SHP77 (cell line): ENCODE measurements at places on chromosomes 5 and 9.

DNA sequence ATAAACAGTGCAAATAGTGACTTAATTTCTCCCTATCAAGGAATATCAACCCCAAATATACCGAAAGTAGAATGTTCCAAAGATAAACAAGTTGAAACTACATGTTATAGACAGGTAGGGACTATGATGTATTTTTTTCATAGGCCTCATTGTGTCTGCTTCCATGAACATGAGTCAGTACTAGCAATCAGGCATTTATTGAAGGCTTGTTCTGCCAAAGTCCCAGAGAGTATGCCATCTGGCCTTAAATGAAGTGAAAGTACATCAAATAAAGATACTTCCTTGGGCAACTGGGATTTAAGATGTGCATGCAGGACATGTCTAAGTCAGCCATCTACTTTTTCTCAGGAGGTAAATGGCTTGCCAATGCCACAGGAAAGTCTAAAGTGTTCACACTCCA is 6.5 kb downstream of the GHR start:
- DNase-seq = no peak

DNA sequence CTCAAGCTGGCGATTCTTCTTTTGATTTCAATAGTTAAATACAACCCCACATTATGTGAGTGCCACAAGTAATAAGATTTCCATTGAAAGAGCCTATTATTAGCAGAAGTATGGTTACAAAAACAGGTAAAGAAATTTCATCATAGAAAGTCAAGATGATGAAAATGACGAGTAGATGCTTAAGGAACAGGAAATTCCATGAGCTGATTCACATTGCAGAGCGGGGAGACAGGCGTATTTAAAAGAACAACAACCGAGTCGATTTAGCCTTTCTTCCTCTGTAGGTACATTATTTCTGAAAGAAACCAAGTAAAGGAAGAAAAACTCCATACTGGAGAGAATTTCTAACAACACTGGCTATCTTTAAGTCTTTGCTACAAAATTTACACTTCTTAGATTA is 310.4 kb downstream of the SLF1 start:
- DNase-seq = no peak

DNA sequence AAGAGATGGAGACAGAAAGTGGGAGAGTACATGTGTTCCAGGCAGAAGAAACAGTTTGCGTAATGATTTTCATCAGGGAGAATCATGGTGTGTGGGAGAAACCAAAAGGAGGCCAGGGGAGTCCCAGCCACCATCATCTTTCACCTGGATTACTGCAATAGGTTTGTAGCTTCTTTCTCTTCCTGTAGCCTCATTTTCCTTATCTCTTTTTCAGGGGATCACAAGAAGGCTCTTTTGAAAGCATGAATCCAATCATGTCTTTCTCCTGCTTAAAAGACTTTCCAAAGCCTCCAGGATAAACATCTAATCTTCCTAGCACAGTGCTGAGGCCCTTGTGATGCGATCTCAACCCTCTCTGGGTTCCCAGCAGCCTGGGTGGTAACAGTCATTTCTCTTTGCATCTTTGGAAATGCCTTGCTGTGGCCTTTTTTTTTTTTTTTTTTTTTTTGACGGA is 10.3 kb upstream of the GPBP1 start:
- DNase-seq = no peak

- DNase-seq = peak; percentile 89
Observed at GRCh38 chr5:82396871-82397514, 118.8 kb upstream of the RPS23 start.

GRCh38 chr5:159797261-159797970 is 118.9 kb upstream of the ADRA1B start:
- DNase-seq = no peak

DNA sequence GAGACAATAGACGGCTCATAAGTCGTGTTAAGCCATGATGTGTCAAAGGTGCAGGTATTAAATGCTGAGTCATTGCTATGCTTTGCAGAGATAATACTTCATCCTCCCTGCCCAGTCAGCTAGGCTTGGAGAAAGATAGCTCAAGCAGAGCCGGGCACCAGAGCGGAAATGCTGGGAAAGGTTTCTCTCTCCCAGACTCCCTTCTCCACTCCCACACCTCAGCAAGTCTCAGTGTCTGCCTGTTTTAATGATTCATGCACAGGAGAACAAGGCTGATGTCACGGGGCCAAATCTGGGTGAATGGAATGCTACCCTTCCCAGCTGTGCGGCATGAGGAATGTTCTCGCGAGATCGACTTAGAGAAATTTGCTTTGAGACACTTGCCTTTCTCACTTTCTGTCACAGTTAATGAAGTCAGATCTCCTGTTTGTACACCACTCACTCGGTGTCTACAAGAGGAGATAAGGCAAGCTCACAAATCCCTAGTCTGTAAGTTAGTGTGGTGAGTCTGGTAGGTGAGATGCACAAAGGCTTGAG is 204.4 kb downstream of the EFNA5 start:
- peak; percentile 39 for DNase-seq

DNA sequence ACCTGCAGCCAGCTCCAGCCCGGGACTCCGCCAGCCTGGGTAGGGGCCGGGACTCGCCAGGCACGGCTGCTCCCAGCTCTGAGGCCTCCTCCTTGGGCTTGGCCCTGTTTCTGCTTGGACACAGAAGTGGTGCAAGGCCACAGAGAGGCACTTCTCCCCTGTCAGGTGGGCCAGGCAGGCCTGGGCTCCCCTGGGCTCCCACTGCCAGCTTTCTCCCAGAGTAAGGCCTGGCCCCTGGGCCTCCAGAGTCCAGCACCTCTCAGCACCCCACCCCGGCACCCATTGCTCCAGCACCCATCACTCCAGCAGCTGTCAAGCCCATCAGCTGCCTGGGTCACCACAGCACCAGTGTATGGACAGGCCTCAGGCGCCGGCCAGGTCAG is 71.1 kb upstream of the LRRTM2 start:
- no peak for DNase-seq

DNA sequence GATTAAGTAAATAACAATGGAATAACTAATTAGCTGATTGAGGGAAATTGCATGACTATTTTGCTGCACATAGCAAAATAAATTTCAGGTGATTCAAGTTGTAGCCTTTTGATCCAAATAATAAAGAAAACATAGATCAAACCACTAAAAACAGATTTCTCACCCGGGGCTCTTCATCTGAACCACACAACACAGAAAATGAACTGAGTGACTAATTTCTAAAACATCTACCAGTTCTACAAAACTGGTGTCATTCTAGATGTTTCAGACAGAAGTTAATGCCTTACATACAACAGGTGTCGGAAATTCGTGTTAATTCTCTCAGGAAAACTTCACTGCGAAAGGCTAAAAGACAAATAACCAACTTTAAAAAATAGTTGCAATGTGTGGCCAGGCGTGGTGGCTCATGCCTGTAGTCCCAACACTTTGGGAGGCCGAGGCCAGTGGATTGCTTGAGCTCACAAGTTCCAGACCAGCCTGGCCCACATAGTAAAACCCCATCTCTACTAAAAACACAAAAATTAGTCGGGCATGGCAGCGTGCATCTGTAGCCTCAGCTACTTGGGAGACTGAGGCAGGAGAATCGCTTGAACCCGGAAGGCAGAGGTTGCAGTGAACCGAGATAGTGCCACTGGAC is 6.9 kb downstream of the PROP1 start:
- no peak for DNase-seq

- no peak for DNase-seq
Observed at GRCh38 chr5:151141535-151141934, 16.0 kb downstream of the ANXA6 start.
